ENCODE measurements at places on chromosomes 3 and 15. TPM values are rescaled to one million over a fixed set of nuclear protein-coding genes. Genes with fewer than 3 reads are reported as not detected.

Gene ZPLD1
- total RNA-seq = not detected

Gene PLCH1
- 0.08 TPM for total RNA-seq

Gene ZNF662
- 1.7 TPM for total RNA-seq

Gene TMEM40
- total RNA-seq = 5.3 TPM

Gene LMOD3
- total RNA-seq = not detected

Gene SLC24A5
- total RNA-seq = not detected

Gene PPP1R14D
- not detected for total RNA-seq

- peaks cover 5% of the 10 kb centered on the region for H3K36me3 ChIP-seq
- no peaks in the 10 kb centered on the region for H3K27me3 ChIP-seq
- no peak for DNase-seq
- H3K27ac ChIP-seq = peak overlapping the region; percentile 96
These were observed 806 bp downstream of the GOLM2 start for GRCh38 chr15:44289259-44289790.

DNA sequence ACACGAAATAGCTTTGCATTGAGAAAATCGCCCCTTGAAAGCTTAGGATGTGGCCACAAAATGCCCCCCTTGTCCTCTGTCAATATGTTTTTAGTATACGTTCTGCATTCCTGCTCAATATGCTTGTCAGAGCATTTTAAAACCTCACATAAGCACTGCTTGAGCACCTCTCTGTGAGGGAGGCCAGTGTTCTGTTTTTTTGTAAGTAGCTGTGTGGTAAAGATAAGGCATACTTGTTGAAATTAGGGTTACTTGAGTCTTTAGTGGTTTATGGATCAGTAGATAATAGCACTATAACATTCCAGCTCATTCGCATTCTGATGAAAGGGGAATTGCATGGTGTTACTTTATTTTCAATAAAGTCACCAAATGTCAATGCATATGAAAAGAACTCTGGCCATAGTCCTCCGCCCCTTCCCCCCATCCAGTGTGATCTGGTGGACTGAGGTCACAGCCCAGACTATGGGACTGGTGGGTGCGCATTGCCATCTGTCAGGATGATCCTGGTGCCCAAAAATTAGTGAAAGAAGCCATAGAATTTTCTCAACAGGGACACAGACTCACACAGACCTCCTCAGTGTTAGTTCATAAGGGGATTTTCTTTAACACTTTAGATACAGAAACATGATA lies 33.1 kb downstream of the IL1RAP start:
- no peak overlapping the region for H3K27ac ChIP-seq
- H3K4me3 ChIP-seq = no peak overlapping the region
- H3K4me1 ChIP-seq = no peaks in the 10 kb centered on the region
- no peaks in the 10 kb centered on the region for H3K27me3 ChIP-seq

GRCh38 chr15:34717729-34718128 lies 37.1 kb downstream of the GJD2 start:
- no peaks in the 10 kb centered on the region for H3K27me3 ChIP-seq
- H3K4me3 ChIP-seq = no peak overlapping the region
- H3K4me1 ChIP-seq = no peaks in the 10 kb centered on the region
- H3K27ac ChIP-seq = no peak overlapping the region
- H3K36me3 ChIP-seq = no peaks in the 10 kb centered on the region
- no peak for DNase-seq

DNA sequence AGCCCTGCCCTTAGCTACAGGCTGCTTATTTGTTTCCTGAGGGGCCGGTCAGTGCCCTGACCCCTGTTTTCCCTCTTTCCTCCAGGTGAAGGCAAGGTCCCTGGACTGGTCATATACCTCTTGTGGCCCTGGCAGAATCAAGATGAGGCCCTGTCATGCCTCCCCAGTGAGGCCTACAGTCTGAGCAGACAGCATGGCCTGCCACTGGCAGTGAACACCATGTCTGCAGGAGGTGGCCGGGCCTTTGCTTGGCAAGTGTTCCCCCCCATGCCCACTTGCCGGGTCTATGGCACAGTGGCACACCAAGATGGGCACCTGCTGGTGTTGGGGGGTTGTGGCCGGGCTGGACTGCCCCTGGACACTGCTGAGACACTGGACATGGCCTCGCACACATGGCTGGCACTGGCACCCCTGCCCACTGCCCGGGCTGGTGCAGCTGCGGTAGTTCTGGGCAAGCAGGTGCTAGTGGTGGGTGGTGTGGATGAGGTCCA lies 1.2 kb downstream of the KLHDC8B start:
- DNase-seq = no peak
- no peaks in the 10 kb centered on the region for H3K27me3 ChIP-seq
- no peaks in the 10 kb centered on the region for H3K36me3 ChIP-seq
- no peak overlapping the region for H3K4me3 ChIP-seq
- no peak overlapping the region for H3K27ac ChIP-seq

DNA sequence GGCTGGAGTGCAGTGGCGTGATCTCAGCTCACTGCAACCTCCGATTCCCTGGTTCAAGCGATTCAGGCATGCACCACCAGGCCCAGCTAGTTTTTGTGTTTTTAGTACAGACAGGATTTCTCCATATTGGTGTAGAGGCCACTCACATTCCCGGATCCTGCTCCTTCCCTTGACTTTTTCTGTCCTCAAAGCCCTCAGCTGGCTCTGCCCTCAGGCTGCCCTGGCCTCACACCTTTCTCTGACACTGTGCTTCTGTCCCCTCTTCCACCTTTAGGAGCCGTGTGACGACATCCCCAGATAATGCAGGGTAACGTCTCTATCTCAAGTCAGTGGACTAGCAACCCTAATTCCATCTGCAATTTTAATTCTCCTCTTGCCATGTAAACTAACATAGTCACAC lies 8.6 kb upstream of the CYFIP1 start:
- no peaks in the 10 kb centered on the region for H3K4me1 ChIP-seq
- H3K27me3 ChIP-seq = no peaks in the 10 kb centered on the region
- no peak overlapping the region for H3K27ac ChIP-seq
- no peak overlapping the region for H3K4me3 ChIP-seq
- no peak for DNase-seq

DNA sequence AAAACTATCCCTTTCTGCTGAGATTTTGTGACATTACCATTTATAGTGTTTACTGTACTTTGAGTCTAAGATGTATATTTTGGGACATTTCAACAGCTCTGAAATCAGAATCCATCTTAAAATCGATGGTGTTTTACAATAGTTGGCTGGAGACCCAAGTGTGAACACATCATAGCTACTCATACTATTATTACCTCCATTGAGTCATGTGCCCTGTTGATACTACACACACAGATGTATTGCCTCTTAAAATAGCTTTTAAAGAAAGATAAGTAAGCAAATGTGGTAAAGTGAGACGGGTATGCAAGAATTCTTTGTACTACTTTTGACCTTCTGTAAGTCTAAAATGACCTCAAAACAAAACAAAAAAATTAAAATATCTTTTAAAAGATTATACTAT lies 6.7 kb downstream of the LMOD3 start:
- no peaks in the 10 kb centered on the region for H3K27me3 ChIP-seq
- H3K36me3 ChIP-seq = no peaks in the 10 kb centered on the region
- no peak overlapping the region for H3K4me3 ChIP-seq
- H3K4me1 ChIP-seq = no peaks in the 10 kb centered on the region
- H3K27ac ChIP-seq = no peak overlapping the region

DNA sequence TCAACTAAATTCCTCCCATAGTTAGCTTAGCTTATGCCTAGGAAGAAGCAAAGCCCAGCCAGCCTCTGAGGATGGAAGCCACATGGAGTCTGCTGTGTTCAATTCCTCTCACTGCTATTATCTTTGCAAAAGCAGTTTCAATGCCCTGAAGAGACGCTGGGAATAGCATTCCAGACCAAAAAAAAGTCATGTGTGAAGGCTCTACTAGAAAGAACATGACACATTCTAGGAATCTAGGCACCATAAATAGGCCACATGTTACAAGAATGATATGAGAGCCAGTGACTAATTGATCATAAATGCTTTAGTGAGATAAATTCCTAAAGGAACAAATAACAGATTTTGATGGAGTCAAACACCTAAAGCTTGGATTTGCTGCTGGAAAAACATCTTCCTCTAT lies 800.8 kb downstream of the TUSC7 start:
- no peaks in the 10 kb centered on the region for H3K4me1 ChIP-seq
- no peaks in the 10 kb centered on the region for H3K27me3 ChIP-seq
- H3K4me3 ChIP-seq = no peak overlapping the region
- DNase-seq = no peak

GRCh38 chr15:75153087-75153486 lies 48.6 kb upstream of the C15orf39 start:
- H3K36me3 ChIP-seq = no peaks in the 10 kb centered on the region
- H3K27ac ChIP-seq = no peak overlapping the region
- DNase-seq = no peak

- H3K4me1 ChIP-seq = no peaks in the 10 kb centered on the region
- H3K4me3 ChIP-seq = no peak overlapping the region
- DNase-seq = no peak
- H3K36me3 ChIP-seq = no peaks in the 10 kb centered on the region
These were observed 105.7 kb downstream of the RTP4 start for GRCh38 chr3:187473778-187474406.

GRCh38 chr3:43194490-43195114 lies 88.7 kb upstream of the POMGNT2 start:
- H3K4me1 ChIP-seq = peaks cover 19% of the 10 kb centered on the region
- H3K4me3 ChIP-seq = no peak overlapping the region
- peak; percentile 71 for DNase-seq
- H3K27ac ChIP-seq = peak overlapping the region; percentile 71

GRCh38 chr3:2099028-2099671 lies 484 bp downstream of the CNTN4 start:
- no peak for DNase-seq
- no peaks in the 10 kb centered on the region for H3K4me1 ChIP-seq
- H3K36me3 ChIP-seq = no peaks in the 10 kb centered on the region
- H3K4me3 ChIP-seq = no peak overlapping the region
- peaks cover 11% of the 10 kb centered on the region for H3K27me3 ChIP-seq
- H3K27ac ChIP-seq = no peak overlapping the region

DNA sequence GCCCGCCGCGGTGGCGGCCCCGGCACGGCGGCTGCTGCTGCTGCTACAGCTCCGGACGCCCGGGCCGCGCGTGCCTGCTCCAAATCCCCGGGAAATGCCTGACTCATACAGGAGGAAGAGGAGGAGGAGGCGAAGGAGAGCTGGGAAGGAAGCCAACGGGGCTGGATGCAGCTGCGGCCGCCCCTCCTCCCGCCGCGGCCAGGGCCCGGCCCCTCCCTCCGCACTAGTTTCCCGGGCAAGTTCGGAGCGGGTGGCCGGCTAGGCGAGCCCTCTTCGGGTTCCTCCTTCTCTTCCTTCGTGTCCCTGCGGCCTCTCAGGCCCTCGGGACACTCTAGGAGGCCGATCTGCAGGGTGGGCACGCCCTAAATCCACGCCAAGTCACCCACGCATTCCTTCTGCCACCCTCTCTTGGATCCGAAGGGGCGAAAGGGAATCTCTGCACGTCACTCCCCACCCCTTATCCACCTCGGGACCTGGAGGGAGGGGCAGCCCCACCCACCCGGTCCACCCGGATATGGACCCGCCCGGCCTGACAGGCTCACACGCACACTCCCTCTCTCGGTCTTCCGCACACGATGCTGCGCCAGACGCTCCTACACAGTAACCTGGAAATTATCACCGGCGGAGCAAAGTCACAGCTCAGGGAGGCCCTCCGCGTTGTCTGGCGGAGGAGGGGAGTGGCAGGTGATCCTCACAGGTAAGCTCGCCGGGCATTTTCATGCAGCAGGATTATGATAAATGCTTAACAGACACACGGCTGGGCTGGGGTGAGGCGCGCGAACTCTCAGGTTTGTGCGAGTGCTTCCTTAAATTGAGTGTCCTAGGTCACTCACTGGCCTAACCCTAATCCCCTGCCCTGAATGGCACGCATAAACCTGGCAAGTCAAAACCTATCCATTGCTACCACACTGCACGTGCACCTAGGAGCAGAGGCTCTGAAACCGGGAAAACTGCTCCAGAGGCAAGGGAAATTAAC lies at the start of the genes OSBPL10 and ZNF860:
OSBPL10 (minus strand) TSS at position 57 of the 976 bp plus-strand sequence. CDS start 83 bp downstream, outside the sequence.
ZNF860 (plus strand) TSS at position 545 of the 976 bp plus-strand sequence. CDS start 7,330 bp downstream, outside the sequence.
- peaks cover 22% of the 10 kb centered on the region for H3K27me3 ChIP-seq
- no peak within 1 kb of the TSS for H3K27ac ChIP-seq
- H3K4me3 ChIP-seq = peak within 1 kb of the TSS; percentile 44
- DNase-seq = no peak
- H3K4me1 ChIP-seq = peaks cover 18% of the 10 kb centered on the region

DNA sequence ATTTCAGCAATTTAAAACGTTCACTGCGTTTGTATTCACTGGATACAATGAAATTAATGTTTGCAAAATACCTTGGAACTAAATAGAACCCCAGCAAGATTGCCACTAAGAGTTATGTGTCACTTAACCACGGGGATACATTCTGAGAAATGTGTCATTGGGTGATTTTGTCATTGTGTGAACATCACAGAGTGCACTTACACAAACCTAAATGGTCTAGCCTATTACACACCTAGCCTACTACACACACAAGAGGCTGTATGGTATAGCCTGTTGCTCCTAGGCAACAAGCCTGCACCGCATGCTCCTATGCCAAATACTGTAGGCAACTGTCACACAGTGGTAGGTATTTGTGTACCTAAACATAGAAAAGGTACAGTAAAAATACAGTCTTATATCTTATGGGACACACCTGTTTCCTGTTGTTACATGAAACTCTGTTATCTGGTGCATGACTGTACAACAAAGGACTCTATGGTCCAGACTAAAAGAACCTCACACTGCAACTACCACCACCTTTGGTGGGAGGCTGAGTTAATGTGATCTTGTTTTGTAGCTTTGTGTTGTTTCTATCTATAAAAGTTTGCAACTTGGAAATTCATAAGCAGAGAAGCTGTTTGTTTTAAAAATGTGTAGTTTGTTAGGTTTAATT lies 92.2 kb upstream of the NTRK3 start:
- H3K4me1 ChIP-seq = no peaks in the 10 kb centered on the region
- H3K27me3 ChIP-seq = no peaks in the 10 kb centered on the region
- H3K4me3 ChIP-seq = no peak overlapping the region
- DNase-seq = no peak
- H3K27ac ChIP-seq = no peak overlapping the region

DNA sequence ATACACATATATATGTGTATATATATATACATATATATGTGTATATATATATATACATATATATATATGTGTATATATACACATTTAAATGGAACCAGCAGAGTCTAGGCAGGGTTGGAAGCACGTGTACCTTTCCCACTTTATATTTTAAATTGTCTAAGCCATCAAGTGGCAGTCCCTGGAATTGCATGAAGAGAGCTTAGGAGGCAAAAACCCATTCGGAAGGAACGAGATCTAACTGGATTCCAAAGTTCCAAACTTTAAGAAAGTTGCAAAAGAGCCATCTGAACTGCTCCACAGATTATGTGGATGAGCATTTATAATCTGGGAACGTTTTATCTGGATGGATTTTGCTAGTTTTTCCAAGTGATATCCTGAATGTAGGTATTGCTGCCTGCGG lies 186.5 kb downstream of the FOXP1 start:
- no peak overlapping the region for H3K4me3 ChIP-seq
- H3K27me3 ChIP-seq = no peaks in the 10 kb centered on the region

GRCh38 chr3:156611870-156612494 lies 57.1 kb upstream of the SSR3 start:
- H3K27ac ChIP-seq = no peak overlapping the region
- H3K4me1 ChIP-seq = no peaks in the 10 kb centered on the region
- no peak overlapping the region for H3K4me3 ChIP-seq
- no peak for DNase-seq
- H3K27me3 ChIP-seq = no peaks in the 10 kb centered on the region

GRCh38 chr3:42176242-42177034 lies 85.3 kb downstream of the TRAK1 start:
- H3K36me3 ChIP-seq = no peaks in the 10 kb centered on the region
- DNase-seq = no peak
- no peak overlapping the region for H3K4me3 ChIP-seq
